ENCODE measurements at places on chromosomes 7 and 10.

DNA sequence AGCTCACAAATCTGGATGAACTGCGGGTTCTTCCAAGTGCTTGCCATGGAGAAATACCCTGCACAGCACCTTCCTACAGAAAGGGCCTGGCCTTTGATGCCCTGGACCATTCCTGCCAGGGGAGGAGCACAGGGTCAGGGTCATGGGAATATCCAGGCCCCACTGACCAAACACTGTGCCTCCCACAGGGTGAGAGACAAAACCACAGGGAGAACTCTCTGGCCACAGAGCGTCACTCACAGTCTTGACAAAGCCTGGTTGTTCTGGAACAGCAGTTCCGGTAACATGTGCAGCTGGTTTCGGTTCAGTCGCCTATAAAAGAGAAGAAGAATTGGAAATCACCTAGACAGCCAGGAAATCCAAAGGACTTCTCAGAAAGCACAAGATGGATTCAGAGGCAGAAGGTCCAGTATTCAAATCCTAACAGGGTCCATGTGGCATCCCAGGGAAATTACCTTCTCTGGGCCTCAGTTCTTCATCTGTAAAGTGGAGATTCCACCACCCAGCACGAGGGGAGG, 28.1 kb downstream of the SLIT1 start:
- no peak for DNase-seq

GRCh38 chr10:55024713-55025112, 223.7 kb upstream of the PCDH15 start:
- peak; percentile 4 for DNase-seq

- DNase-seq, result no peak
Measured at GRCh38 chr7:157460721-157461120, 123.9 kb downstream of the DNAJB6 start.

- DNase-seq, result no peak
Measured at GRCh38 chr7:35691827-35692307, 3.1 kb downstream of the HERPUD2 start.

- DNase-seq, result no peak
Measured at GRCh38 chr10:133139551-133140065, 20.4 kb upstream of the KNDC1 start.

GRCh38 chr10:75904499-75905283, 473.3 kb downstream of the LRMDA start:
- no peak for DNase-seq

DNA sequence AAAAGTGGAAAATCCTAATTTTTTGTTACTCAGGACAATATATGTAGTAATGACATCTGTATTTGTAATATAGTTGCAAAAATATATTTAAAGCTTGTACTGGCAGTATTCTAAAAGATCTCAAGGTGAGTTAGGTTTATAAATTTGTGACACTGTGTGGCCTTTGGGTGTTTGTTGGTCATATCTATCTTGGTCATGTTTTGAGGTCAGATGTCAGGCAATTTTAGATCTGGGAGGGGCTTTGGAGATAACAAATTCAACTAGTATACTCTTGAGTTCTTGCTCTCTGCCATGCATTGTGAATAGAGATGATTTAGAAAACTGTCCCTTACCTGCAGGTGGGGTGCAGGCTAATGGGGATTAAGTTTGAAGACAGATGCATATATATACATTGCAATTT, 3.1 kb downstream of the TBC1D12 start:
- DNase-seq, result no peak

DNA sequence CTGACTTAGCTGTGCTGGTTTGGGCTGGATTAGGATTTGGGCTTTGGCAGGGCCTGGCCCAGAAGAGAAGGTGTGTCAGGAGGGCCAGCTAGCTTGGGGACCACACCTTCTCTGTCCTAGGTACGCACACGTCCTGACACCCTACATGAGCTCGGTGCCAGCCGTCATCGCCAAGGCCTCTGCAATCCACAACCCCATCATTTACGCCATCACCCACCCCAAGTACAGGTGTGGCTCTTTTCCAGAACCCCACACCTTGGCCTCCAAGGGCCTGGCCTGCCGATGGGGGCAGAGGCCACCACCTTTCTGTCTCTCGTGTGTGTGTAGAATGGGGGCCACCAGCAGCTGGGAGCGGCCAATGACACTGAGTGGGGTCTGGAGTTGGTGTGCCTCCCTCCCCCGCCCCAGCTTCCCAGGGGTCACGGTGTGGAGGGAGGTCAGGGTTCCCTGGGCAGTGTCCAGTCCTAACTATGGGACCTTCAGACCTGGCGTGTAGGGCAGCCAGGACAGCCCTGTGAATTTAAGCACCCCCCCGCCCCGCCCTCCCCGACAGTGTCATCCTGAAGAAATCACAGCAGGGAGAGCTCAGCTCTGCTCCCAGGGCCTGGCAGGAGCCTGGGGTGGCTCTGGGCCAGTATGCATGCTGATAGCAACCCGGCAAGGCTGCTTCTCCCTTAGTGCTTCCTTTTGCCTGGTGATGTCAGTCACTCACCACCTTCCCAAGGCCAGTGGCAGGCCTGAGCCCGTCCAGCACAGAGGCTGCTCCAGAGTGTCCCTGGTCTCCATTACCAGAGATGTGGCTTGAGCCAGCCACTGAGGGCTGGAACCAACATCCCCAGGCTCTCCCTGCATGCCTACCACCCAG, 6.9 kb upstream of the LDB3 start:
- DNase-seq, result peak; percentile 42

DNA sequence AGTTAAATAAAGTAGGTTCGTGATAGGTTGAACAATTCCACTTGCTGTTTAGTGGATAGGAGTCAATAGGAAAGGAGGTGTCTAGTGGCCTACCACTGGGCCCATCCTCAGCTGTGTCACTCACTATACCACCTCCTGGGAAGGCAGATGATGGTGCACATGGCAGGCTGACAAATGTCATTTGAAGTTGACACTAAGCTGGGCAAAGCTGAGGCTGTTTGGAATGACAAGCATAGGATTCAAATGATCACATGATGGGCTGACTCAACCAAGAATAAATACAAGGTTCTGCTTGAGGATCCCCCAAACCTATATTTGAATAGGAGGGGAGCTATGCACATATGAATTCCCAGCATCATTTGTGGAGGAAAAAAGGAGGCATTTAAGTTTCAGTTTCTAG, 489.8 kb downstream of the RPS24 start:
- no peak for DNase-seq

DNA sequence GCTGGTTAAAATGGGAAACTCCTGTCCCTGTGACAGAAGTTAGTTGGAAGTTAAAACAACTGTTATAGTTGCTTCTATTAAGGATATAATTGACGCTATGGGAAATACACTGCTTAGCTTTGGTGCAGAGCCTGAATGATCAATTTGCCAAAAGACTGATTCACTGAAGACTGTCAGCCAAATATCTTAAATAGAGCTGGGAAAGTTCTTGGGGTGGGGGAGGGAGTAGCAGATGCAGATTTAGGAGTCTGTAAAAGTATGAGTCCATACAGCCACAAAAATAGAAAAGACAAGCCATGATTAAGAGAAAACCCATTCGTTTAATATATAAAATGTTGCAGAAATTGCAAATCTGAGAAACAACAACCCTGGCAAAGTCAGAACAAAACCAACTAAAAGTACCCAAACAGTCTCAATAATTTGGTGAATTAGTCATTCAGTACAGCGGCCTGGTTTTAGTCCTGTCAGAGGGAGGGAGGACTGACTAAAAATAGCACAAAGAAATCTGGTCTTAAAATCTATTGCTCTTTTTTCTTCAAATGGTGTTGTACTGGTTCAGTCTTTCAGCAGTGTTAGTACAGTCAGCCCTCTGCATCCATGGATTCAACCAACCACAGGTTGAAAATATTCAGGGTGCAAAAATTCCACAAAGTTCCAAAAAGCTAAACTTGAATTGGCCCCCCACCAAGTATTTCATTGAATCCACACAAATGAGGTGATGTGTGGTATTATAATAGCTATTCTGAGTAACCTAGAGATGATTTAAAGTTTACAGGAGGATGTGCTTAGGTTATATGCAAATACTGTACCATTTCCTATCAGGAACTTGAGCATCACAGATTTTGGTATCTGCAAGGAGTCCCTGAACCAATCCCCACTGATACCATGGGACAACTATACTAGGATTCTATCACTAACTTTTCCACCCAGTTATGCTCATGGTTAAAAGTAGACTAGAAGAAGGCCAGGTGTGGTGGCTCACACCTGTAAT, 30.0 kb downstream of the STK17A start:
- peak; percentile 70 for DNase-seq

DNA sequence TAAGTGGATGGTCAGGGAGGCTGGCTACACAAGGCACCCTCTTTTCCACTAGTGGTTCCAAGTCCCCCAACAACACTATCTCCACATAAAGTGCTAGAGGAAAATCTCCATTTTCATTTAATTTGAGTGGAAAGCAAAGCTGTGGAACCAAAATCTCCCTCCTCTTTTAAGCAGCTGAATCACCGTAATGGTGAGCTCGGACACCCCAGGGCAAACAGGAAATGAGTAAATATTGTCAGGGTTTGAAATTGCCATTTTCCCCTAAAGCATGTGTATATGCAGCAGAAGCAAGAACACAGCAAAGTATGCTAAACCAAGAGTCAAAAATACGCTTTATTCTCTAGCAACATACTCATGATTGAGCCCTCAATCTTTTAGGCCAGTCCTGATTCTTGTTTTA, 143.7 kb downstream of the GPAM start:
- DNase-seq, result no peak

- DNase-seq, result no peak
Measured at GRCh38 chr7:26237035-26237807, 35.7 kb downstream of the CBX3 start.

DNA sequence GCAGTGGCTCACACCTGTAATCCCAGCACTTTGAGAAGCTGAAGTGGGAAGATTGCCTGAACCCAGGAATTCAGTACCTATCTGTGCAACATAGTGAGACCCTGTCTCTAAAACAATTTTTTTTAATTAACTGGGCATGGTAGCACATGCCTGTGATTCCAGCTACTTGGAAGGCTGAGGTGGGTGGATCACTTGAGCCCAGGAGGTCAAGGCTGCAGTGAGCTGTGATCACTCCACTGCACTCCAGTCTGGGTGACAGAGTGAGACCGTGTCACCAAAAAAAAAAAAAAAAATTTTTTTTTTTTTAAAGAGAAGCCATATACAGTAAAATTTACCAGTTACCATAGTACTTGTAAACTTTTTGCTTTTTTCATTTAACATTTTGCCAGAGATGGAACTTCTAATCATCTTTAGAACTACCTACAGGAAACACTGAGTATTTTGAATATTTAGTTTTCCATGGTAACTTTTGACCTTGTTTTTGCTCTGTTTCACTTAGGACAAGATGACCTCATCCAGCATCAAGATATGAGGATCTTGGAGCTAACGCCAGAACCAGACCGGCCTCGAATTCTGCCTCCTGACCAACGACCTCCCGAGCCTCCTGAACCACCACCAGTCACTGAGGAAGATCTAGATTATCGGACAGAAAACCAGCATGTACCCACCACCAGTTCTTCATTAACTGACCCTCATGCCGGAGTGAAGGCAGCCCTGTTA, 40.6 kb downstream of the MPLKIP start:
- DNase-seq, result no peak

DNA sequence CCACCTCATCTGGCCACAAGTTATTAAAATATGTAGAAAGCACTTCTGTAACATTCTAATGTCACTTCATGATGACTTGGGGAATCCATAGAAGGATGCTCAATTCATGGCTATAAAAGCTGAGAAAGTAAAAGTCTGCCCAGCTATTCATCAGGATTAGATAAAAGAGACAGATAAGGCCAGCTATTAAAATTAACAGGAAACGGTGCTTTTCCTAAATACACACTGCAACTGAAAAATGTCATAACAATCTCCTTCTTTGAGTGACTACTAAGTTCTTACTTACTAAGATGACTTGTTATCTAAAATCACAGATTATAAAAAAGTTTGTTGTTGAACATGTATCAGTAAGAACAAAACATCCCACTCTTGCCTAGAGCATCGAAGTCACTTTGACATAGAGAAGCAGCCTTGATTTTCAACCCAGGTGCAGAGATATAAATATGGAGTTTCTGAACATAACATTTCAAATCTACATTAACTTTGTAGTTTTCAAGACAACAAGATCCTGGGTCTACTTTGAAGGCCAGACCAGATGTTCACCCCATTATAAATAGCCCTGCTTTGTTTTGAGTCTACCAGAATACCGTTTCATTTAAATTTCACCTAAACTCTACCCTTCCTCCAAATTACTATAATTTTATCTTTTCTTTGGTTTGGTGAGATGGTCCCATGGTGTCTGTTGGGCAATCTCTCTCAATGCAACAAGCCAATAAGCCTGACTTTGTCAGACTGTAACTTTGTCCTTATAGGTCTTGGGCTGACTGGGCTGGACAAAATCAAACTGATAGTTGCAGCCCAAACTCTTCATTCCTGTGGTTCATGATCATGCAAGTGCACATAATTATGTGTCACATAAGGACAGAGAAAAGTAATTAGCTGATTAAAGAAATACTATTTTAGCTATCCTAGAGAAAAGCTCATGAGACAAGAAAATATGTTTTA, 24.0 kb downstream of the HYCC1 start:
- DNase-seq, result peak; percentile 10

- DNase-seq, result no peak
Measured at GRCh38 chr7:116170180-116170579, 40.2 kb upstream of the TES start.

- DNase-seq, result no peak
Measured at GRCh38 chr10:89241026-89241425, 10.5 kb downstream of the LIPA start.

DNA sequence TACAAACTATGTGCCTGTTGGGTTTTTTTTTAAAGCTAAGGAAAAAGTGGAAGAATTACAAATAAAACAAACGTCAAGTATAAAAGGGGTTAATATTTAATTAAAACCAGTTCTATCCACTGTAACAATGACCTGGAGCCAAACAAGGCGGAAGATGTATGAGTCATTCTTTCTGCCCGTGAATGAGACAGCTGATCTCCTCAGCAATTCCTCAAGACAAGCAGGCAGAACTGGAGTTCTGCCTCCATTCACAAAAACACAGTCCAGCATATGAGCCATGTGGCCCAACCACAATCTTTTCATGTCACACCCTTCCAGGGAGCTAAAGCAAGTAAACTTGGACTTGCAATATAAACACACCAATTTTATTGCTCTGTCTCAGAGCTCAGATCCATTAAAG, 8.4 kb downstream of the ETV1 start:
- DNase-seq, result peak; percentile 93

DNA sequence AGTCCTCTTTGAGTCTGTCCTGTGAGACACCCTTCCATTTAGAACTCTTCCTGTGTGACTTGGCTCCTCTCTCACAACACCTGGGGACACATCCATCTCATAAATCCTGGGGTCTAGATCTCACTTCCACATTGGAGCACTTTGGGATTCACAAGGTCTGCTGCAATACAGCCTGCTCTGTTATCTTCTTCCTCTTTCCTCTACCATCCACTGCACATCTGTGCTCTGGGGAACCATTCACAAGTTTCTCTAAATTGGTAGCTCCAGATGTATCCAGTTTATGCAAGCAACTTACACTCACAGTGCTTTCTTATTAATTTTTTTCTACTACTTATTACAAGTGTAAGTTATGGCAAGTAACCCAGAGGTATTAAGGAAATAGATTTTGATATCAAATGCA, 5.5 kb upstream of the FIGNL1 start:
- DNase-seq, result no peak
